ENCODE measurements at places on chromosomes 1 and 21.

DNA sequence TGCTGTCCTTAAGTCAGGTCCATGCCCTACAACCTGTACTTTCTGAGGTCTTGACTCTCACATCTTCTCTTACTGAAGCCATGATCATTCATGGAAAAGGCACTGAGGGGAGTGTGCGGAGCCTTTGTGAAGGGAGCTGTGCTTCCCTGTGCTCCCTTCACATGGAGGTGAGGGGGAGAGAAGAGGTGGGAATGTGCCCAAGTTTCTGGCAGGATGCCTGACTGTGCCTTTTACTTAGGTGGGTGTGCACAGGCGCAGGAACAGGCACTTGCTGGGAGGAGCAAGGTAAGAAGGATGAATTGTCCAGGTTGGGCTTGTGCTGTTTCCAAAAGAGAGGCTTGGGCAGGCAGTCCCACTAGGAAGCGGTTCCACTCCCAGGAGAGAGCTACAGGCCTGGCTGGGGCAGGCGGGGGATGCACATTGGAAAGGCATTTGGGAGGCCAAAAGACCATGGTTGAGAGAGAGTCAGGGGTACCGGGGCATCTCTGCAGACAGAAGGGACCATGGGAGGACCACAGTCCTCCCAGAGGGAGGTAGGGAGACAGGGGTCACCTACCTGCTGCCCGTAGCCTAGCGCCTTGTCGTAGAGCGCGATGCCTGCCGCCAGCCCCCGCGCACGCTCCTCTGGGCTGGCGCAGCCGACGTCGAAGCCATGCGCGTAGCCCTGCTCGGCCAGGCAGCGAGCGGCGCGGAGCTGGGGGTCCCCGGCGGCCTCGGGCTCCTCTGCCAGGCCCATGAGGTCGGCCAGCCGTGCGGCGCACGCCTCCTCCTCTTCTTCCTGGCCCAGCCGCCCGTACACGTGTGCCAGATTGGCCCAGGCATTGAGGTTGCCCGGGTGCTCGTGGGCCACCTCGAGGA is 853 bp downstream of the TTC22 start:
- DNase-seq, result no peak

- peak; percentile 81 for DNase-seq
Observed at GRCh38 chr1:192951691-192952460, 107.3 kb downstream of the UCHL5 start.

DNA sequence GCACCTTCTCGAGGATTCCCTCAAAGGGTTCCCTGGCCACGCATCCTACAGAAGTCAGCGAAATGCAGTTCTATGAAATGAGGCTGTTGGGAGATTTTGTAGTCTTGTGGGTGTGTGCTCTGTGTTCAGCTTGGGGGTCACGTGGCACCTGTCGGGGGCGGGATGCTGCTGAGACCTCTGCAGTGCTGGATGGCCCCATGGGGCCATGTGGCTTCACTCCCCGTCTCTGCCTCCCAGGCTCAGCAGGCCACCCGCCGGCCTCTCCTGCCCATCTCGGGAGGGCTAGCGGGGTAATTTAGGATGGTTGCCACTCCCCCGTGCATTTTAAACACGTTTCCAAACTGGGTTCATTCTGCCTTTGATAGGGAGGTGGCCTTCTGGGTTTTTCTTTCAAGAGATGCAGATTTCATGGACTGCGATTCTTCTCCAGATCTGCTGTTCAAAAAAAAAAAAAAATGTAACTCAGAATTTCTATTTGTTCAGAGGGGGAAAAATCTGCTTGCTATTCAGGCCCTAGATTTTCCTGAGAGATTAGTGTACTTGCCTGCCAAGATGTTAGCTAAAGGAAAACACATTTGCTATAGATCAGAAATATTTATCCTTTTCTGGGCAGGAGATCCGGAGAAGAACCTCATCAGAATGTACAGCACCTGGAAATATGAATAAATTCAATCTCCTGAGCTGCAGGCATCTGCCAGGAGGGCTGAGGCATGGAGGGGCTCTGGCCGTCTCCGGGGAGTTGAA is 277.2 kb upstream of the VAMP3 start:
- no peak for DNase-seq

DNA sequence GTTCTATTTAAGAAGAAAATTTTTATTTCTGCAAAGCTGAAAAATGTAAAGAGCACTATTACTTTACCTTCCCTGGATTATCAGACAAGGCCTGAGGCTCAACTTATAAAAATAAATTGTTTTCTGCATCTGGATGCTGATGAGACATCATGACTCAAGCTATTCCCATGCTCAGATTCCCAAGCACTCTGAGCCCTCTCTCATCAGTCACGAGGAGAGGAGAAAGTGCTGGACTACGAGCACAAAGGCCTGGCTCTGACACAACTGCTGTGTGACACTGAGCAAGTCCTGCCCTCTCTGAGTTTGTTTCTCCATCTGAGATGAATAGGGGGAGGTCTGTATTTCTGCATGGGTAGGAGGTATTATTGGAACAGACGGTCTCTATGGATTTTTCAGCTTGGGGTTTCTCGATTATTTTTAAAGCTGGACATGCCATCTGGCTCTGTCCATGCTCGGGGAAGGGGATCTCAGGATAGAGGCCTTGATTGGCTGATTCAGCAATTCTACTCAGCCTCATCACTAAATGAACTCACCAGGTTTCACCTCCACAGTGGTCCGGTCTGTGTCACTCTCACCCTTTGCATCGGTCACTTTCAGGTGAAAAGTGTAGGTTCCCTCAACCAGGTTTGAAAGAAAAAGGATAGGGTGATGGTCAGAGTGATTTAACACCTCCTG is 107.7 kb downstream of the KIAA0319L start:
- DNase-seq, result peak; percentile 94

DNA sequence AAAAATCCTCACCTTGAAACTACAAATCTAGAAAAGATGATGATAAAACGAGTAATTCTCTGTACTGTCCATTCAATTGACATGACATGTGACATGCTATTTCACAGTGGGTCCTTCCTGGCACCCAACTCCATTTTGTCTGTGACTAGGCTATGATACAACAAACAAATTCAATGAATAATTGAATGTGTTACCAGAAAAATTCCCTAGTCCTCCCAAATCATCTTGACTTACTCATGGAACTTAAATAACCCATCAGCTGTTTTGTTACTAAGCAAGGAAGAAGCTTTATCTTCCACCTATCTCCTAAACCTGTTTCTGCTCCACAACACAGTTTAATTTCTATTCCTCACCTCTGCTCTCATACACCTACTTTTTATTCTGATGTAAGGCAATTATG is 30.4 kb downstream of the B3GALNT2 start:
- DNase-seq, result no peak

GRCh38 chr1:108600504-108600903 is 40.6 kb downstream of the EEIG2 start:
- no peak for DNase-seq

DNA sequence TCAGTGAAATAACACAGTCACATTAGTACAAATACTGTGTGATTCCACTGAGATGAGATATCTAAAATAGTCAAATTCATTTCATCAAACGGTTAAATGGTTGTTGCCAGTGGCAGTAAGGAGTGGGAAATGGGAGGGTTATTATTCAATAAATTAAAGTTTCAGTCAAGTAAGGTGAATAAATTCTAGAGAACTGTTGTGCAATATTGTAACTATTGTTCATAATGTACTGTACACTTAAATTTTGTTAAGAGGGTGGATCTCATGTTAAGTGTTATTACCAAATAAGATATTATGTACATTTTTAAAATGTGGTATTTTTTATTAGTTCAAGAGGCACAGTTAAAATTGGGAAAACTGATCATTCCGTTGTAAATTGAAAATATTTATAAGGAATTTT is 463.3 kb upstream of the BRINP3 start:
- no peak for DNase-seq

DNA sequence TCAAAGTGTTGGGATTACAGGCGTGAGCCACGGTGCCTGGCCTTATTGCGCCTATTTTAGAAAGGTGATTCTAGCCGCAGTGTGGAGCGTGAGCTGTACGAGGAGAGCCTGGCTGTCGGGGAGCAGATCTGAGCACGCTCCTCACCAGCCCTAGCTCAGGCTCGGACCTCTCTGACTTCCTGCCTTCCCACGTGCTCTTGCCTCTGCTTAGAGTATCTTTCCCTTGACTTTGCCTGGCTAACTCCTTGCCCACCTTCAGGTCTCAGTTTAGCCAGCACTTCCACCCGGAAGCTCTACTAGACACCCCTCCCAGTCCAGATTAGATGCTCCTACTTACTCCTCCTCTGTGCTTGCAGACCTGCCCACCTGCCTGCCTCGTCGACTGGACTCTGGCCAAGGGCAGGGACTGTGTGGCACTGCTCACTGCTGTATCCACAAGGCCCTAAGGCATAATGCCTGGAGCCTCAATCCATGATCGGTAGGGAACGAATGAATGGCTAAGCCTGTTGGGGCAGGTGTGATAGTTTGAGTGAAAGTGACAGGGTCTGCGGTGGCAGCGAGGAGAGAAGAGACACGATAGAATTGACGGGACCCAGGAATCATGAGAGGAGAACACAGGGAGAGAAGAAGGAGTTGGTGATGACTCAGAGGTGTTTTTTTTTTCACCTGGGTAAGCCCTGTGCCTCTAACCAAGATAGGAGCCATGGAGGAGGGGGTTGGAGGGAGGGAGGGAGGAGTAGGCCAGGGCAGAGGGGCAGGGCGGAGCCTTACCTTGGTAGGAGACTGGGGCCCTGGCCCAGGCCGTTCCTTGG is 28.1 kb upstream of the WASF2 start:
- no peak for DNase-seq

DNA sequence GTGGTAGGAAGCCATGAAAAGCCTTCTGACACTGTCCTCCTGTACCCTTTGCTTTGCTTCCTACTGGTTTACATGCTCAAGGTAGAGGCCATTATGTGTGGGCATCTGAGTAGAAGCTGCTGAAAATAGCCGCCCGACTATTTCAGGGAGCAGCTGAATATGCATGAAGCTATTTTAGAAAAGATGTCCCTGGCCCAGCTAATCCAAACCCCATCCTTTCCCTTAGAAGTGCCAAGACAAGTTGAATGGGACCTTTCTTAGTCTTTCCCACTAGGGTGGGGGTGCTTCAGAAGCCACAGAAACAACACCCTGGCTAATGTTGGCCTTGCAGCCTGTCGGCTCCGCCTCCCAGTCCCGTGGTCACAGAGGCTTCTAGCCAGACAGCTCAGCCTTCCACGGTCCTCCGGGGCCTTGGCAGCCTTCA is 205.1 kb upstream of the EDN2 start:
- DNase-seq, result no peak

DNA sequence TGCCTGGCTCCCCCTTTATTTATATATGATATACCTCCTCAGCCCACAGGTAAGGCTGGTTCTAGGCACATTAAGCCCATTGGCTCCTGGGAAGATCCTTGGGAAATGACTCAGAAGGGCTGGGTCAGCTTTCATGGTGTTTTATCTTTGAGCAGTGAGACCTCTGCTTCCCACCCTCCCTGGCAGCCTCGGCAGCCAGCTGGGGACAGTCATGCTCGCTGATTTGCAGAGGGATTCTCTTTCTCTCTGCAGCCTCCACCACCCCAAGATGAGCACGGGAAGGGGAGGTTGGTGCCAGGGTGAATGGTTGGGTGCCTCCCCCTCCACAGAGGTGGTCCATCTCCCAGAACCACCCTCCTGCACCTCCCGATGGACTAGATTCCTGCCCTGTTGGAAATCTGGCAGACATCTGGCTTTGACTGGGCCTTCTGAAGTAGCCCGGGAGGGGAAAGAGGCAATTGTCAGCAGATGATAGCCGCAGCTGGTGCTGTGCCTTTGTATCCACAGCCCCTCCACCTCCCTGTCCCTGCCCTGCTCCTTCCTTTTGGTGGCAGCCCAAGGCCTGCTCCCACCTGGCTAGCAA is 24.6 kb downstream of the IER5 start:
- no peak for DNase-seq

DNA sequence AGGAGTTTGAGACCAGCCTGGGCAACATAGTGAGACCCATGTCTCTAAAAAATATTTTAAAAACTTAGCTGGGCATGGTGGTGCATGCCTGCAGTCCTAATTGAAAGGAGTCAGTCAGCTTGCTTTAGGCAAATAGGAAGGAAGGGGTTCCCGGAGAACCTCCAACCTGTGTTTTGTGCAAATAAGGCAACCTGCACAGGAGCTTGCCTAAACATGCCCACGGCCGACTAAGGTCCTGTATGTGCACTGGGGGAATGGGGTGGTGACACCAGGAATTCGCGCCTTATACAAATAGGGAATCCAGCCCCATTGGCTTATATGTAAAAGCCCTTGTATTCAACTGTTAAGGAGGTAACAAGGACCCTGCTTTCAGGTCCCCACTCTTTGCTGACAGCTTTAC is 429.2 kb upstream of the ZP4 start:
- DNase-seq, result no peak

GRCh38 chr1:194309697-194310096 is 1123.3 kb upstream of the B3GALT2 start:
- no peak for DNase-seq

DNA sequence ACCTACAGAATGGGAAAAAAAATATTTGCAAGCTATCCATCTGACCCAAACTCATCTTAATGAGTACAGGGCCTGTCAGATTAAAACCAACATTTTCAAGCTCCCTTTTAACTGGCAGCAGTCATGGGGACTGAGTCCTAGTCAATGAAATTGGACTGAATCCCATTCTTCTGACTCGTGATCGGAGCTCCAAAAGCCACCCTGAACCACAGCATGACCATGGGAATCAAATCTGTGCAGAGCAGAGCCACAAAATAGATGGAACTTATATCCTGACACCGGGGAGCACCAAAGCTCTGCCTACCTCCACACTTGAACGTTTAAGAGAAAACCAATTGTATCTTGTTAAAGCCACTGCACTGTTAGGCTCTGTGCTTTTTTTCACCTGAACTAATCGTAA is 5.0 kb upstream of the RWDD3 start:
- no peak for DNase-seq

DNA sequence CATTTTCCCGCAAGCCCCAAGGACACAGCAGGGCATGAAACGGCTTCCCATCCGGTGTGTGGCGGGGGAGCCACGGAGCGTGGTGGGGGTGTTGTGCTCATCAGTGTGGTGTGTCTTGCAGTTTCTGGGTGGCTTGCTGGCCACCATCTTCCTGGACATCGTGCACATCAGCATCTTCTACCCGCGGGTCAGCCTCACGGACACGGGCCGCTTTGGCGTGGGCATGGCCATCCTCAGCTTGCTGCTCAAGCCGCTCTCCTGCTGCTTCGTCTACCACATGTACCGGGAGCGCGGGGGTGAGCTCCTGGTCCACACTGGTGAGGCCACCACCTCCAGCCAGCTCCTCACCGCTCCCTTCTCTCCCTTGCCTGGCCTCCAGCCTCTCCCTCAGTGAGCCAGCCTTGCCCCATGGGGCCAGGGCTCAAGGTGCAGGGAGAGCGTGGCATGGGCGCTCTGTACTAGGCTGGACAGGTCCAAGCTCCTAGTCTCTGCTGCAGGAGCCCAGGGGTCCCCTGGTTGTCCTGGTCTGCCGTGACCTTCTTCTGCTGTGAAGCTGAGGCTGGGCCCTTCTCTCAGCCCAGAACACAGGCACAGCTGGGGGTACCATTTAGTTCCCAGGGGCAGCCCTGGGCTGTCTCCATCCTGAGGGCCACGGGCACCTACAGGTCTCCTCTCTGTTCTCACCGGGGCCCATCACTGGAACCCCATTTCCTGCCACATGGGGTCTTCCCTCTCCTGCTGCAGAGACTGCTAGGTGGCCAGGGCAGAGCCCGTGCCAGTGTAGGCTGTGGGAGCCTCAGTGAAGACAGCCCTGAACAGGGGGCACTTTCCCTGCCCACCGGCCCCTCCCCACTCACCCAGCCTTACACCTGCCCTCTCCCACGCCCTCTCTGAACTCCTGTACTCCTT is 12.6 kb downstream of the AGTRAP start:
- DNase-seq, result no peak

GRCh38 chr1:1534401-1535154 is 5.8 kb downstream of the TMEM240 start:
- DNase-seq, result no peak

GRCh38 chr1:174068000-174068399 is 45.8 kb upstream of the RC3H1 start:
- DNase-seq, result peak; percentile 14
